ENCODE measurements at places on chromosomes 6 and 20.
A peak's percentile ranks its signal among the peaks of the same experiment; 100 is the strongest.

GRCh38 chr6:38671885-38672467 is 31.0 kb downstream of the GLO1 start:
- DNase-seq, result peak; percentile 77

DNA sequence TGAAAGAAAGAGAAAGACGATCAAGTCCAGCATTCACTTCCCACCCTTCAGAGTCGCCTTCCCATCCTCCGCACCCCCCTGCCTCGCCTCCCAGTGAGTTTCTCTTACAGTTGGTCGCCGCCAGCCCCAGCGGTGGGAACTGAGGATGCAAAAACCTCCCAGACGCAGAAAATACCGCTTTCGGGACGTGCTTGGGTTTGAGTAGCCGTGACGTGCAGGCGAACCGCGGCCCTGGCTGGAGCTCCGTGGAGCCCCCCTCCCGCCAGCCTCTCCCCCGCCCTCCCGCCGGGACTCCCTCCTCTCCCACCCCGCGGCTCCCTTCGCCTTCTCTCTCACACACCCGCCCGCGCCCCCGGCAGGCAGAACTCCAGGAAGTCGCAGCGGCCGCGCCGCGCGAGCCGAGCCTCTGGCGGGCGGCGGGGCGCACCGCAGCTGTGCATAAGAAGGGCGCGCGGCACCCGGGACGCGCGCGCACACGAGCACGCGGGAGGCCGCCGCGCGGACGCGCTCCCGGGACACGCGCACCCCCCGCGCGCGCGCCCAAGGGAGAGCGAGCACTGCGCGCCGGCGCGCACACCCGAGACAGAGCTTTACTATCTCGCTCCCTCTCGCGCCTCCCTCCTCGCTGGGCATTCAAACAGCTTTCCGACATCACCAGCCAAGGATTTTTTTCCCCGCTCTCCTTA is at the start of gene ADGRB3:
ADGRB3 (plus strand) TSS at position 557 of the 686 bp plus-strand sequence. CDS start 3,394 bp downstream, outside the sequence.
- peak; percentile 36 for DNase-seq

DNA sequence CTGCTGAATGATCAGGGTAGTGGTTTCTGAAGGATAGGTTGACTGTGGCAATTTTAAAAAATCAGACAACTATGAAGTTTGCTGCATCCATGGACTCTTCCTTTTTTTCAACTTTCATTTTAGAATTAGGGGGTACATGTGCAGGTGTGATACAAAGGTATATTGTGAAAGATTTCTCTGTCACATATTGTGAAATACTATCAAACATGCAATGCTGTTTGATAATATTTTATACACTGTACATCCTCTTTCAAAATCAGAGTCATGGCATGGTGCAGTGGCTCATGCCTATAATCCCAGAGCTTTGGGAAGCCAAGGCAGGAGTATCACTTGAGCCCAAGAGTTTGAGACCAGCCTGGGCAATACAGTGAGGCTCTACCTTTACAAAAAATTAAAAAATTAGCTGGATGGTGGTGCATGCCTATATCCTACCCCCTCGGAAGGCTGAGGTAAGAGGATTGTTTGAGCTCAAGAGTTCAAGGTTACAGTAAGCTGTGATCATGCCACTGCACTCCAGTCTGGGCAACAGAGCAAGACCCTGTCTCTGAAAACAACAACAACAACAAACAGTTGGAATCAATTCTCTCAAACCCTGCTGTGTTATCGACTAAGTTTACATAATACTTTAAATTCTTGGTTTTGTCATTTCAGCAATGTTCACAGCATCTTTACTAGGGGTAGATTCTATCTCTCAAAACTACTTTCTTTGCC is 4.6 kb downstream of the WFDC12 start:
- no peak for DNase-seq

DNA sequence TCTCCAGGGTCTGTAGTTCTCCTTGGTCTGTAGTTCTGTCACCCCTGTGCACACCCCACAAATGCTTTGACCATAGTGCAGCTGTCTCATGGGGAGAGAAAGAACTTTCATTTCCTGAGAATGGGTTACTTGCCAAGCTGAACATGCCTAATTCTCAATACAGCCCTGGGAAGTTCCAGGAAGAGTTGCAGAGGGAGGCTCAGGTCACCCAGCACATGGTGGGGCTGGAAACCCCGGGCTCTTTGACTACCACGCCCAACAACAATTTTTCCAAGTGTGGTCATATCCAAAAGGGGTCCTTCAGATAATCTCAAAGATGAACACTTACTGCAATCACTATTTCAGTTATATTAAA is 2.2 kb upstream of the PTPRA start:
- peak; percentile 23 for DNase-seq

DNA sequence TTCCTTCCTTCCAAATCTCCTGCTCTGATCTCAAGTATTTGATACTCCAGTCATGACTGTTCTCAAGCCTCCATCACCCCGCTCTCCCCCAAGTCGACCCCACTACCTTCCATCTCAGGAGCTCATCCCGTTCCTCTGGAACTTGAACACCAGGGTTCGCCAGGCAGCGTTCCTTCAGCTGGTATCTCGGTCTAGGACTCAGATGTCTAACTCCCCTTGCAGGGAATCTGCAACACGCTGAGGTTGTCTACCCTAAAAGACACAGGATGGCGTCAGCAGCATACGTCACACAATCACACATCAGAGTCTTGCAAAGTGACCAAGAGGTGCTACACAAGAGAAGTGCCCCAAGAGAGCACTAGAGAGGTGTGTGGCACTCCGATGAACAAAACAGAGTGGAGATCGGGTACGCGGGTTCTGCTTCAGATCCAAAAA is 706 bp downstream of the ZNF184 start:
- DNase-seq, result peak; percentile 75

DNA sequence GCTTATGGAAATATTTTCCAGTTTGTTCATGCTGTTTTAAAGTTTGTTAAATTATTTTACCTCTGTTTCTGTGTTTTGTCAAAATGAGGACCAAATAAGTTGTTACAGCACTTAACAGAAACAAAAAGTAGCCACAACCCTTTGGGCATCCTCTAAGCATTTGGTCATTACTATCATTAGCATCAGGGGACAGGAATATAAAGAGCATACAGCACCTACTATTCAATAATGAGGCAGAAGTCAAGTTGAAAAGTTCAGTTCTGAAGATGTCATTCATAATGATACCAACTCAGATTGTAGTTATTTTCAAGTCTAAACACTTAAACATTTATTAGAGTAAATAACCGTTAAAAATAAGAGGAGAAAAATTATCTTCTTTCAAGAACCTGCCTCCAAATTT is 862.3 kb upstream of the FLRT3 start:
- DNase-seq, result no peak

DNA sequence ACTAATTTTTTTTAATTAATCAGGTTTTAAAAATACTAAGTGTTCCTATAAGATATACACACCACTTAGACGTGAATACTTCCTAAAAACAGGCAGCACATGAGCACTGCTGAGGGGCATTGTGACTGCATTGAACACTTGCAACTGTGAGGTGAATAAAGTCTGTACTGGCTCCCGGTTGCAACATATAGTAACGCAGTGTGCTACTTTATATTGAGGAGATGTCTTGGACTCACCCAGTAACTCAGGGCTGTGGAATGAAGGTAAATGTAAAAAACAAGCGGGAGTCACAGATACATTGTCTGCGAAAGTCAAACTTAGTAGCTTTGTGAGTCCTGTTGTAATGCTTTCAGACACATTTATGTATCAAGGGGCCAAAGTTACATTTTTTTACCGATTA is 17.0 kb upstream of the HLA-A start:
- DNase-seq, result no peak

GRCh38 chr20:18310051-18310450 is 21.7 kb downstream of the ZNF133 start:
- no peak for DNase-seq

DNA sequence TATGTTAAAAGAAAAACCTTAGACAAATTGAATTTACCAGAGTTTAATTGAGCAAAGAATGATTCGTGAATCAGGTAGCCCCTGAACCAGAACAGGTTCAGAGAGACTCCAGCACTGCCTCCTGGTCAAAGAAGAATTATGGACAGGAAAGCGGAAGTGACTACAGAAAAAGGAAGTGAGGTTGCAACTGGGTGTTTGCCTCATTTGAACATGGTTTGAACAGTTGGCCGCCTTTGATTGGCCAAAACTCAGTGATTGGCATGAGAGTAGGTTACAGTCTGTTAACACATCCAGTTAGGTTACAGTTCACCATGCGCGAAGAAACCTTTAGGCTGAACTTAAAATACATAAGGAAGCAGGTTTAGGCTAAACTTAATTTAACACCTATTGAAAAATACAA is 248.8 kb downstream of the TFAP2A start:
- DNase-seq, result no peak

- peak; percentile 77 for DNase-seq
Measured at GRCh38 chr6:169831450-169832246, 80.2 kb downstream of the ERMARD start.

GRCh38 chr20:51014797-51015722 is 7.8 kb downstream of the KCNG1 start:
- DNase-seq, result peak; percentile 34

- DNase-seq, result peak; percentile 58
Measured at GRCh38 chr6:105793130-105793529, 293.0 kb upstream of the PRDM1 start.

GRCh38 chr6:43060034-43060754 is 763 bp downstream of the KLC4 start:
- DNase-seq, result no peak

GRCh38 chr6:37303891-37304503 is 46.1 kb upstream of the TMEM217 start:
- peak; percentile 36 for DNase-seq

DNA sequence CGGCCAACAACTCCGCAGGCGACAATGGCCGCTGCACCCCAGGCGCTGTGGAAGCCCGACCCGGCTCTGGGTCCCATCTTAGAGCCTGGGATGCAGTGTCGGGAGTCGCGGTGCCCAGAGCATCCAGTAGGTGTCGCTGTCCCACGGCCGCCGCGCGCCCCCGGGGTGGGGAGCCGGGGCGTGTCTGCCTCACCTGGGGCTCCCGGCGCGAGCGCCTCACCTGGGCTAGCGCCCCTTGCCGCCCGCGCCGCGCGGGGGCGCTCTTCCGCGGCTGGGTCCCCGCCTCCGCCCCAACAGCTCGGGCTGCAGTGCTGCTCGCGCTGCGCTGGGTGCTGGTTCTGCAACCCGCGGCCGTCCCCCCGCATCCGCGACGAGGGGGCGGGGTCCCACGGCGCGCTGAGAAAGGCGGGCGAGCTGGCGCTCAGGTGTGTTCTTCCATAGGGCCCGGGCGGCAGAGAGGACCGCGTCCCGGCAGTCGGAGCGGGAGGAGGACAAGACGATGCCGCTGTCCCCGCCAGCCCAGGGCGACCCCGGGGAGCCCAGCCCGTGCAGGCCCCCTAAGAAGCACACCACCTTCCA is at the start of gene CRYBG1:
CRYBG1 (plus strand) TSS at position 308 of the 579 bp plus-strand sequence; CDS start at position 500, 192 bp downstream.
- peak; percentile 72 for DNase-seq

DNA sequence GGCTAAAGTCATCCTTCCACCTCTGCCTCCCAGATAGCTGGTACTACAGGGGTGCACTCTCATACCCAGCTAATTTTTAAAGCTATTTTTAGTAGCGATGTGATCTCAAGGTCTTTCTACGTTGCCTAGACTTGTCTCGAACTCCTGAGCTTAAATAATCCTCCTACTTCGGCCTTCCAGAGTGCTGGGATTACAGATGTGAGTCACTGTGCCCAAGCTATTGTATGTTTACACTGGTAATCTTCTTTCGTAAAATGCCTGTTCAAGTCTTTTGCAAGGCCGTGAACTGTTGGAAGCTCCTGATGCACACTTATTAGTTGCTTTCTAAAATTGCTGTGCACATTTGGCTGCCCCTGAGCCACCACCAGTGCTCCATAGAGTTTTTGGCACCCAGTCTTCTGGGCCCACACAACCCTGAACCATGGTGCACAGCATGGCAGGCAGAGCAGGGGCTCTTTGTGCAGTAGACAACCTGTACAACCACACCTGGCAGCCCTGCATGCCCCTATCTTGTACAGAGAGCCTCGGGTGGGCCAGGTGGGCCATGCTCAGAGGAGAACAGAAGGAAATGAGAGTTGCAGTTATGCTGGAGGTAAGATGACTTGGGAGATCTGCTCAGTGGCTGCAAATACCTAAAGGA is 33.3 kb downstream of the PDRG1 start:
- DNase-seq, result no peak

DNA sequence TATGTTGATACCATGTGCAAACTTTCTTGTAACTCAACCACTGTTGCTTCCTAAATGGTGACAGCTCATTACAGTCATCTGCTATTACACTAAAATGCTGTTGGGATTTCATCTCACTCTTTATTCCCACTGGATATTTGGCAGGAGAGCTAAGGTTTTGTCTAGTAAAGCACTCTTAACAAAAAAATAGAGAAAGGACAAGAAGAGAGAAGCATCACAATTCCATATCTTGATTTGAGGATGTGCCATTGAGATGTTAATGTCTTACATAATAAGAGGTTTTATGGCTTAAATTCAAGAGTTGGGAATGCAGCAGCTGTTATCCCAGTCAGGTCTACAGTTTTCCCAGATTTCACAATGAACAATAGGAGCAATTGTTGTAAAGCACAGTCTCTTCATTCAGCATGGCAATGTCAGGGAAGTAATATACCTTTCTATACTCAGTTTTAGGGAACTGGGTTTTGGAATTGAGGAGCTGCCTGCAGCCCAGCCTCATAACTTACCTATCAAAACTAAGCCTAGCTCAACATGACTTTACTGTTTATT is 134.9 kb downstream of the ISM1 start:
- DNase-seq, result no peak

- DNase-seq, result no peak
Measured at GRCh38 chr6:157096105-157096504, 227.2 kb downstream of the TMEM242 start.

GRCh38 chr6:106177786-106178185 is 91.7 kb downstream of the PRDM1 start:
- DNase-seq, result no peak

DNA sequence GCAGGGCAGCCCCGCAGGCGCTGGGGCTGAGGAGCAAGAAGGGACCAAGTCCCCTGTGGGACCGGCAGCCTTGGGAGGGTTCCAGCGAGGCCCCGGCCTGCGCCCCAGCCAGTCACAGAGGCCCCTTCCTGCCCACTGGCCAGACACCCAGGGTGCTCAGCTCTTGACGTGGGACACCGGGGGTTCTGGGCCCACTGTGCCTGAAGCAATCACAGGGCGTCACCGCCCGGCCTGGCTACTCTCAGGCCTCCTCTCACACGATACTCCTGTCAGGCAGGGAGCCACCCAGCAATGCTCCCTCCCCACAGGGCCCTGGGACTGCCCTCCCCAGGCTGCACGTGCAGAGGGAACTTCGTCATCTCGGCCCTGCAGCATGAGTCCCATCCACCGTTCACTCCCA is 14.5 kb downstream of the TAF4 start:
- no peak for DNase-seq
